ENCODE measurements at places on chromosomes 16 and 17.

DNA sequence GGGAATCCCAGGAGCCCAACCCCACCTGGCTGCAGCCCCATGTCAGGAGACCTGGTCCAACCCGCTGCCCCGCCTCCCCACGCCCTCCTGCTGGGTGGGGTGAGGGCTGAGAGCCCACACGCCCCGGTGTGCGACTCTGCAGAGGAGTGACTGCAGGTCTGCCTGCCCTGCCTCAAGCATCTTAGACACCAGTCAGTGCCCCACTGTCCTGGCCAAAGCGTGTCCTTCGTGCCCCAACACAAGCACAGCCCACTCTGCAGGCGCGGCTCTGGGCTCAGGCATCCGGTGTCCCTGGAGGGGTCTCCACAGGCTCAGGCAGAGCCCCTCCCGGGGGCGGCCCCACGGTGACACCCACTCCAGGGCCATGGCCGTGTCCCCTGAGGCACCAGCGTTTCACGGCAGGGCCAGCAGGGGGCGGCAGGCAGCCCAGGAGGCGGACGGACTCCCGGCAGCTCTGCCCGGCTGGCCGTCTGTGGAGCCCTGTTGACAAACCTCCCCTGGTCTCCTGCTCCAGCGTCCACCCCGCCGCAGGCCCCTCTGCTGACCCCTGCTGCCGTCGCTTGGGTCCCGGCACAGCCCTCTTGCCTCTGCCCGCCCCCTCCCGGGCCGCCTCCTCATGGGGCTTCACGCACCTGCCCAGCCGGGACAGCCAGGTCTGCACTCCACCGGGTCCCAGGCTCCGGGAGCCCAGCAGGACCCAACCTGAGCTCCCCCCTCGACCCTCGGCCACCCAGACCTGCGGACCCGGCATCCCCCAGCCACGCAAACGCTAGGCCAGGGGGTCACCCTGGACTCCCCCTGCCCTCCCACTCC, 8.6 kb upstream of the UBE2I start:
- peak; percentile 50 for DNase-seq

DNA sequence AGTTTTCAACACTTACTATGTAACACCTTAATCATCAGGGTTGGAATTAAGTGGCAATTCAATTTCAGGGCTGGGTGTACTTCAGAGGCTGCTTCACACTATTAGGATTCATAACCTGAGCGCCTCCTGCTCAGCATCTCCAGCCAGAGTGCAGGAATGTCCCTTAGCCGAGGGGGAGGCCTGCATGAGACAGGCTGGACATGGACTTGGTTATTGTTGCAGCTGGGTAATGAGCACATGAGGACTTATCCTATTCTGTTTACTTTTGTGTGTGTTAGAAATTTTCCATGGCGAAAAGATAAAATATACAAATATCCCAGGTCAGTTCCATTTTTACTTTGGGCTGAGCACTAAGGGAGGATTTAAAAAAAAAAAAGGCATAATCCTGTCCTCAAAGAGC, 10.4 kb downstream of the PMM2 start:
- DNase-seq, result no peak

DNA sequence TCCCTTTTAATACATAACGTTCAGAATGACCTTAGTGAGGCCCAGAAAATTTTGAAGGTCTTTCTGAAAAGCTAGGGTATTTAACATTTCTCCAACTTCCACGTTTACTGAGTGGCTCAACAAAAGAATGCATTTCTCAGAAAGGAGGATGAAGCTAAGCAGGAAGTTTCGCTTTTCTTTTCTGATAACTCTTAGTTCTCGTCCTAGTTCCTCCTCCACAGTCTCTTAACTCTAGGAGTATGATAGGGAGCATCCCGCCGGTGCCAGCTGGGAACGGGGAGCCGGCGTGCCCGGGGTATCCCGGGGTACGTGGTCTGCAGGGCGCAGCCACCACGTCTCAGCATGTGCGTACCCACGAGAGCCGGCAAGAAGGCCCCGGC, 363 bp downstream of the KARS1 start:
- DNase-seq, result no peak

DNA sequence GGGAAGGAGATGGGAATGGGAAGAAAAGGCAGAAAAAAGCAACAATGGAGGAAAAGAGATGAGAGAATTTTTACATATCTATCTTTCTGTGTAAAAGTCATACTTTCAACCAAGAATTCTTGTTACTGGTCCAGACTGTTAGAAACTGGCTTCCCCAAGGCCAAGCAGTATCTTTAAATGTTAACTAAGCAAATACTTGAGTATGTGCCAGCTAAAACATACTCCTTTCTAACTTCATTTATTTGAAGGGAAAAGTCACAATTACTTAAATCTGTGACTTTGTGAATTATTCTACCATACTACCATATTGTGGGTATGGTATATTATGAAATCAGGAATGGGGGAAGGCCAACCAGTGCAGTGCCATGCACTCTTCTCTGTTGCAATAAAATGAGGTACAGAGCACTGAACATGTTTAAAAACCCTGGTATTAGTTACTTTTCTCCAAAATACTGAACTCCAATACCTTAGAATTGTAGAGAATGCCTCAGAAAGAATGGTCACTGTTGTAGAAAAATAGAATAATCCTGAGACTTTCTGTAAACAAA, 92.3 kb upstream of the C17orf78 start:
- no peak for DNase-seq

GRCh38 chr17:38559051-38559879, 46.5 kb downstream of the SRCIN1 start:
- peak; percentile 90 for DNase-seq

GRCh38 chr16:11964761-11965551, at the start of gene TNFRSF17:
Gene TNFRSF17, plus strand, starts transcription at chr16:11965210. Its CDS starts 115 bp downstream, at chr16:11965325.
- no peak for DNase-seq

DNA sequence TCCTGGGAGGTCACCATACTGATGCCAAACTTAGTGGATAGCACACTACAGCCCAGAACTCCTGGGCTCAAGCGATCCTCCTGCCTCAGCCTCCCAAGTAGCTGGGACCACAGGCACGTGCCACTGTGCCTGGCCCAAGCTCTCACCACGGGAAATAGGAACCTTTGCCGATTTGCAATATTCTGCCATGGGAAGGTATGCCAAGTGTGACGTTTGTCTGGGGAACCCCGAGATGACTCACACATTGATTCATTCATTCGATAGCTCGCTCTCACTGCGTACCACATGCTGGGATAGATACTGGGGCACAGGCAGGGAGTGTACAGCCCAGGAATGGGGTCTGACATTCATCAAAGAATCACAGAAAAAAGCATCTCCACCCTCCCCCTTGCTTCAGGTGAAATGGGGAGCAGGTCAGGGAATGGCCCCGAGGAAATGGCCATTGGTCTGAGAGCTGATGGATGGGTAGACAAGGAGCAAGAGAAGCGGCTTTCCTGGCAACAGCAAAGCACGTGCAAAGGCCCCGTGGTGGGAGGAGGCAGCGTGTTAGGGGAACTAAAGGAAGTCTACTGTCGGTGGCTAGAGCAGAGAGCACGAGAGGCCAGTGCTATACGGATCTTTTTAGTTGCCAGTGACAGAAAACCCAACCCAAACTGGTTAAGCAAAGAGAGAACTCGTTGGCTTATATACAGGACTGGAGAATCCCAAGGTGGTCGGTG, 44.1 kb downstream of the DNAH17 start:
- peak; percentile 14 for DNase-seq

DNA sequence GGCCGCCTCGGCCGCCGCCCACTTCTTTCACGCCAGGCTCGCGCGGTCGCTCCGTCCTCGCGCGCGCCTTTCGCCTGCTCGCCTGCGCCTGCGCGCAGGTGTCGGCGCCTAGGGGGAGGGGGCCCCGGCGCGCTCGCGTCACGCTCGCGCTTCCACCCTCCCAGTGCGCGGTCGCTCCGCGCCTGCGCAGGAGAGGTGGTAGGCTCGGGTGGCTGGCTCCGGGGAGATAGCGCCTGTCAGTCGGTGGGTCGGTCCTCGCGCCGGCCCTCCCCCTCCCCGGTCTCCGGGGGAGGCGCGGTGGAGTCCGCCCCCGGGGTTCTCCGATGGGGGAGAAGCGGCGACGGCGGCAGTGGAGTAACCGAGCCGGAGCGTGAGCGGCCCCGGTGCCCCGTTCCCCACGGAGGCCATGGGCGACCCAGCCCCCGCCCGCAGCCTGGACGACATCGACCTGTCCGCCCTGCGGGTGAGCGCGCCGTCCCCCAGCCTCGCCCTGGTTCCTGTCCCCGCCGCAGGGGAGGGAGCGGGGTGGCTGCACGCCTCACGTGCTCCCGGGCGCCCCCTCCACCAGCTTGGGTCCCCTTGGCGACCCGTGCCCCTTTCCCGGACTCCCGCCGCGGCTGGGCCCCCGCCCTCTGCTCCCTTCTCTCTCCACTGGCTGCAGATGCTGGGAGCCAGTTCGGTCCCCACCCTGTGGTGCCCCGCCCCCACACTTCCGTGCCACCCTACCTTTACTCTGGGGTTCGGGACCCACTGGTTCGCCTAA, at the start of gene MINK1:
MINK1 (plus strand) TSS at position 163 of the 763 bp plus-strand sequence; CDS start at position 407, 244 bp downstream.
- peak; percentile 83 for DNase-seq

GRCh38 chr17:71003736-71004135, 834.4 kb downstream of the KCNJ2 start:
- no peak for DNase-seq

DNA sequence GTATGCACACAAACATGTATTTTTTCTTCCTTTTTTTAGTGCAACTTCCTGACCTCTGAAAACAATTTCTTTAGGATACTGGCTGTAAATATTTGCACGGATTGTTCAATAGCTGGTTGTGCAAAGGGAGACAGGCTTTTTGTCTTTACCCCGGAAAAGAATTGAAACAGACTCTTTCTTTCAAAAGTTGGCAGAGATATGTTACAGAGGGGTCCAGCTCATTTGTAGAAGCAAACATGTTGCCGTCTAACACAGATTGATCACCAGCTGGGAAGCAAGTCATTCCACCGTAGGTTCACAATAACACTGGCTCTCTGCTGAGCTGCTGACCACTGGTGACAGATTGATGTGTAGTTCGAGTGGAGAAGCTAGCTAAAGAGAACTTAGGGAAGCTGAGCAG, 130.9 kb downstream of the STX8 start:
- no peak for DNase-seq

- DNase-seq, result no peak
Observed at GRCh38 chr16:2857451-2858244, at the start of gene PRSS22. Gene PRSS22, minus strand, starts transcription at chr16:2858170. Its CDS starts 66 bp downstream, at chr16:2858104.

DNA sequence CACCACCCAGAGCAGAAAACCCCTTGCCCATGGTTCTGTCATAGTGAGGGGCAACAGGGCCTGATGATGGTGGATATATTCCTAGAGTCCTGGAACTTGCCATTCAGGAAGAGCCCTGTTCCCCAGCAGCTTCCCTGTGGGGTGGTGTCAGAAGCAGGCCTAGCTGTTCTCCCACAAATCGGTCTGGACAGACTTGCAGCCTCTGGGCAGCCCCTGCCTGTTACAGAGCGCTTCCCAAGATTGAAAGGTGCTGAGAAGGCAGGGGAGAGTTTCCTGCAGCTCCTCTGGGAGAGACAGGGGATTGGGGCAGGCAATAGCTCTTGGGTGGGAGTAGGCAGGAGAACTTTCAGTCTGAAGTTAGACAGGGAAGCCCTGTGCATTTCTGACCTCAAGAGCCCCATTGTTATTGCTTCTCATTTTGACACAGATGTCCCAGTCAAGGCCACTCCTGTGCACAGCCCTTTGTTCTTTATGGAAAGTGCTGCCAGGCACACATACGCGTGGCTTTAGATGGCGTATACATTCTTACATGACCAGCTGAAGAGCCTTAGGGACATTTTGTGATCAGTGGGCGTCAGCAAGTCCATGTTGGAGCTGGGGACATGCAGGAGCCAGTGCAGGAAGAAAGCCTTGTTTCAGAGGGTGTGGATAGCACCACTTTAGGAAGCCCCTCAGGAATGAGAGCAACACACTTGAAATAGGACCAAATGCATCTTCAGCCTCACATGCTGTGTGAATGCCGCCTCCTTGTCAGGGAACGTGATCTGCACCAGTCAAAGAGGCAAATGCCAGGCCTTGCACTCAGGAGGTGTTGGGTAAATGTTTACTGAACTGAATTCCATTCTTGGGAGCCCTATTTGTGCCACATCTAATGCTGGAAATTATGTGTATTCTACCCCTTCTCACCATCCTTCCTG, 67.5 kb downstream of the GNAO1 start:
- no peak for DNase-seq

DNA sequence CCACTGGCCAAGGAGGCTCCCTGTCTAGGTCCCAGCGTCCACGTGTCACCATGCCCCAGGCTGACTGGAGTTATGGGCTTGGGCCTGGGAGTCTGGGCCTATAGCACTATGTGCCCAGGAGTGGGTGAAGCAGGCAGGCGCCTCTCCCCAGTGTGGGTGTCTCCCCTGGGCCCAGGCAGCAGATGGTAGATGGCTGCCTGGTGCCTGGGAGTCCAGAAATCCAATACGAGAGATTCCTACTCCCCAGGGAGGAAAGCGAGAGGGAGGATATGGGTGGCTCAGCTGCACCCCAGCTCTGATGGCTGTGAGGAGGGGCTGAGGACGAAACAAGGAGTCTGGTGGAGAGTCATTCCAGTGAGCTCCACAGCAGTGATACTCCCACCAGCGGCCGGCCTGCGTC, 5.0 kb downstream of the KCNH6 start:
- no peak for DNase-seq

DNA sequence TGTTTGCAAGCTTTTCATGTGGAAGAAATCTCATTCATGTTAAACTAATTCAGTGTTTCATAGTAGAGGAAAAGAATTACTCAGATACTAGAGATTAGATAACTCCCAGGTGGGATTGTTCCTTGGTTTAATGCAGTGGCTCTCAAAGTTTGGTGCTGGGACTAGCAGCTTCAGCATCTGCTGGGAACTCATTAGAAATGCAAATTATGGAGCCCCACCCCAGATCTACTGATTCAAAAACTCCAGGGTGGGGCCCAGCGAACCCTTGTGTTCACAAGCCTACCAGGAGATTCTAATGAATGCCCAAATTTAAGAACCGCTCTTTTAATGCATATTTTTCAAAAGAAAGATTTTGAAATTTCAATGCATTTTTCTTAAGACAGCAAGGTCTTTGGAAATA, 253.4 kb upstream of the CNTNAP4 start:
- no peak for DNase-seq

GRCh38 chr17:76660656-76661042, 17.1 kb upstream of the ST6GALNAC1 start:
- DNase-seq, result no peak

DNA sequence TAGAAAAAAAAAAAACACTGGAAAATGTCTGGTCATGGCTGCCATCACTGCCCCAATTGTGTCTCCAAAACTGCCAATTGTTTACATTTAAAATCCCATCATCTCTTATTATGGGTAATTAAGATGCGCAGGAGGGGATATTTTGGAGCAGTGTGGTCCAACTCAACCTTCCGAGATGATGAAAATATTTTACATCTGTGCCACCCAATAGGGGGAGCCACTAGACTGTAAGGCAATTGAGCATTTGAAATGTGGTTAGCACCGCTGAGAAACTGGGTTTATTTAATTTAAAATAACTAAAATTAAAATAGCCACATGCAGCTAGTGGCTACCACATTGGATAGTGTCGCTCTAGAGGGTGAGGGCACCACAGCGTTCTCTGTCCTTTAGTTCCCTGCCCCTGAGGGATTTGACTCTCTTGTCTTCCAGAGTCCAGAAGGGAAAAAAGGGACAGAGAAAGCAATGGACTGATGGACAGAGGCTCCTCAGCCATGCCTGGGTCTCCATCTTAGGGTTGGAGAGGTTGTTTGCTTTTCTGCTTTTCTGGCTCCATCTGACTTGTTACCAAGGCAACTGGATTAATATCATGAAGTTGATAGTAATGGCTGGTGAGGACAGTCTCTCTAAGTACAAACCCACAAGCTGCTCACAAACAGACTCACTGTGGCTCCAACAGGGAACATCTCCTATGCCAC, 3.5 kb downstream of the MPO start:
- no peak for DNase-seq

Data from stimulated activated CD4-positive, alpha-beta T cell treated with anti-CD3 and anti-CD28 coated beads, Interleukin-15, amount 100 ng/mL, for 48 hours (primary cell).